ENCODE measurements at places on chromosomes 11 and 22. TPM values are rescaled to one million over a fixed set of nuclear protein-coding genes. Genes with fewer than 3 reads are reported as not detected.

The DEFB131B gene
- not detected for polyA plus RNA-seq

The ACAD8 gene
- polyA plus RNA-seq = 16.3 TPM

The CELSR1 gene
- polyA plus RNA-seq = 0.24 TPM

The UPK3A gene
- 2.7 TPM for polyA plus RNA-seq

The SCGB1A1 gene
- polyA plus RNA-seq = not detected

The GRIK4 gene
- polyA plus RNA-seq = 0.85 TPM

The PATE2 gene
- not detected for polyA plus RNA-seq

The TPST2 gene
- polyA plus RNA-seq = 512 TPM

The UCP2 gene
- 1,799 TPM for polyA plus RNA-seq

The SLC3A2 gene
- 162 TPM for polyA plus RNA-seq

The C11orf86 gene
- polyA plus RNA-seq = not detected

The DLAT gene
- polyA plus RNA-seq = 13.6 TPM
